CD8-positive, alpha-beta memory T cell (primary cell): ENCODE measurements at places on chromosomes 5 and 9. TPM values are rescaled to one million over a fixed set of nuclear protein-coding genes. Genes with fewer than 3 reads are reported as not detected.

Gene IFNA21
- total RNA-seq = not detected

Gene CNTNAP3B
- not detected for total RNA-seq

Gene CCDC152
- 16.2 TPM for total RNA-seq

Gene UBAP1
- total RNA-seq = 39.0 TPM

Gene RABEPK
- 40.1 TPM for total RNA-seq

Gene ABCA1
- total RNA-seq = 0.89 TPM

Gene ZDHHC11
- 7.2 TPM for total RNA-seq

Gene SLCO6A1
- not detected for total RNA-seq

Gene IL4
- total RNA-seq = 6.4 TPM

Gene SPINK7
- total RNA-seq = not detected

Gene LRRTM2
- not detected for total RNA-seq

Gene MYO10
- 0.18 TPM for total RNA-seq

Gene GNA14
- total RNA-seq = not detected

Gene PPP3R2
- not detected for total RNA-seq

Gene LHX3
- not detected for total RNA-seq

Gene C5
- 1.3 TPM for total RNA-seq

Gene NEURL1B
- total RNA-seq = 0.13 TPM

Gene PPP1R26
- total RNA-seq = 0.84 TPM

Gene IQGAP2
- 51.4 TPM for total RNA-seq

Gene DMRT3
- total RNA-seq = not detected

Gene FGF18
- 0.18 TPM for total RNA-seq

Gene RASEF
- total RNA-seq = not detected

Gene MSMP
- 0.63 TPM for total RNA-seq

Gene ATOSB
- total RNA-seq = 4.4 TPM

Gene DAB2IP
- 0.27 TPM for total RNA-seq

Gene NR5A1
- total RNA-seq = not detected

Gene PCDHGC5
- not detected for total RNA-seq

Gene MRPS30
- total RNA-seq = 62.9 TPM

Gene PCDHB13
- not detected for total RNA-seq

Gene NPR2
- total RNA-seq = 5.2 TPM

Gene COL15A1
- total RNA-seq = not detected

Gene ZNF354C
- 6.0 TPM for total RNA-seq

Gene RPP25L
- 39.0 TPM for total RNA-seq

Gene ZER1
- 18.7 TPM for total RNA-seq

Gene IL9
- 12.5 TPM for total RNA-seq

Gene OLFML2A
- not detected for total RNA-seq

Gene CRB2
- total RNA-seq = not detected

Gene SYK
- total RNA-seq = 0.73 TPM
